Vagina (tissue), 2 donors: ENCODE measurements at places on chromosomes 7 and 10. TPM values are rescaled to one million over a fixed set of nuclear protein-coding genes. Genes with fewer than 3 reads are reported as not detected.

DNA sequence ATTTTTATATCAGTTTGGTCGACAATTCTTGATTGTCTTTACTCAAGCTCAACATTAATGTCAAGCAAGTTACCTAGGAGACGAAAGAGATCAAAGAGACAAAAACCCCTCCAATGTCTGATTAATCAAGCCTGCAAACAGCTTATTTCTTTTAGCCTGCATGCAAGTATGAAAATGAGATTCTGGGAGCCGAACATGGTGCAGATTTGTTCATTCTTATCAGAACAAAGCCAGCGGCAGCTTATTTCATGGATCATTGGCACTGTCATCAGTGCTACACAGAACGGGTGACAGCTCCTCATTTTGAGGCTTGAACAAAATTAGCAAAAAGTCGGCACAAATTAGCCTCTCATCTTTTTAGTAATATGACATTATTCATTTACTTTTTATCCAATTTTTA, 26.5 kb downstream of the FAM204A start:
- H3K27ac ChIP-seq = no peak overlapping the region
- no peak overlapping the region for H3K4me3 ChIP-seq
- DNase-seq = no peak
- H3K27me3 ChIP-seq = no peaks in the 10 kb centered on the region

- no peaks in the 10 kb centered on the region for H3K4me1 ChIP-seq
- no peak for DNase-seq
- no peak overlapping the region for H3K4me3 ChIP-seq
These were observed 216.1 kb downstream of the TWIST1 start for GRCh38 chr7:18901351-18901750.

GRCh38 chr7:584122-584465, 64.4 kb upstream of the PDGFA start:
- no peak overlapping the region for H3K27ac ChIP-seq
- no peaks in the 10 kb centered on the region for H3K36me3 ChIP-seq
- no peak overlapping the region for H3K4me3 ChIP-seq
- DNase-seq = no peak
- H3K4me1 ChIP-seq = no peaks in the 10 kb centered on the region

Gene WNT2
- not detected for total RNA-seq

GRCh38 chr7:127578036-127578684, 7.2 kb downstream of the GCC1 start:
- peaks cover 23% of the 10 kb centered on the region for H3K36me3 ChIP-seq
- H3K4me3 ChIP-seq = no peak overlapping the region
- no peak overlapping the region for H3K27ac ChIP-seq
- H3K27me3 ChIP-seq = no peaks in the 10 kb centered on the region
- DNase-seq = no peak

- no peak overlapping the region for H3K4me3 ChIP-seq
- H3K27me3 ChIP-seq = no peaks in the 10 kb centered on the region
- no peaks in the 10 kb centered on the region for H3K36me3 ChIP-seq
These were observed 50.1 kb upstream of the INPP5A start for GRCh38 chr10:132487241-132488135.

Gene CNPY1
- not detected for total RNA-seq

DNA sequence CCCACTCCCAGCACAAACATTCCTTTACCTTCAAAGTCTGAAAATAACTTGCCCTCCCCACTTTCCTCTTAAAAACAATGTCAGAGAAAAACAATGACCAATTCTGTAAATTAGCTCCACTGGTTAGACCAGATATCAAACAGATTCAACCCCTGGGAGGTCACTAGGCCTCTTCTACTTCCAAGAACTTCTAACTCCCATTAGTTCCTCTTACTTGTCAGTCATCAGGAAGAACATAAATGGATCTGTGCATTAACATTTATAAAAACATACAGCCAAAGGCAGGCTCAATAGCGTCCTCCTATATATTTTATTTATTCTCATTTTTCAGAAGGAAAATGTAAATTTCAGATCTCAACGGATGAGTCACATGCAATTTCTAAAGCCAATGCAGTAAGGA, 2.2 kb downstream of the ELAPOR2 start:
- peaks cover 11% of the 10 kb centered on the region for H3K4me1 ChIP-seq
- DNase-seq = no peak
- no peak overlapping the region for H3K4me3 ChIP-seq

GRCh38 chr10:74117738-74118137, 32.9 kb downstream of the AP3M1 start:
- H3K27me3 ChIP-seq = no peaks in the 10 kb centered on the region
- H3K36me3 ChIP-seq = peaks cover 59% of the 10 kb centered on the region
- no peak for DNase-seq
- no peak overlapping the region for H3K27ac ChIP-seq

GRCh38 chr10:103763374-103764202, 91.8 kb downstream of the SH3PXD2A start:
- H3K27ac ChIP-seq = no peak overlapping the region
- H3K4me3 ChIP-seq = no peak overlapping the region
- no peak for DNase-seq
- H3K27me3 ChIP-seq = no peaks in the 10 kb centered on the region

DNA sequence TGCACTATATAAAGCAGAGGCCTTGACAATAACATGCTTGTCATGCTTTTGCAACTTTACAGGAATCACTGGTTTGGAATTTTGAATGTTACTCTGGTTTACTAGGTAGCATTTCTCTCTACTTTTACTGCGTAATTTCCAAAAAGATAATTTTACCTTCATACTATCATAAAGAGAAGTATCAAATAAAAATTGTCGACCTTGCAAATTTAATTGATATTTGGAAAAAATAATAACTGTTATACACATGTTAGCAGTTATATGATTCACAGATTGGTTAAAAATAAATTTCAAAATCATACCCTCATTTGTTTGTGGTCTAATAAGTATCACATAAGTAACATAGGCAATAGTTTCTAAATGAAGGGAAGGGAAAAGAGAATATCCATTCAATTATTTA, 228.5 kb upstream of the CACNA2D1 start:
- no peaks in the 10 kb centered on the region for H3K36me3 ChIP-seq
- no peak overlapping the region for H3K4me3 ChIP-seq
- H3K27me3 ChIP-seq = no peaks in the 10 kb centered on the region

Gene ZNF727
- 5.4 TPM for total RNA-seq

DNA sequence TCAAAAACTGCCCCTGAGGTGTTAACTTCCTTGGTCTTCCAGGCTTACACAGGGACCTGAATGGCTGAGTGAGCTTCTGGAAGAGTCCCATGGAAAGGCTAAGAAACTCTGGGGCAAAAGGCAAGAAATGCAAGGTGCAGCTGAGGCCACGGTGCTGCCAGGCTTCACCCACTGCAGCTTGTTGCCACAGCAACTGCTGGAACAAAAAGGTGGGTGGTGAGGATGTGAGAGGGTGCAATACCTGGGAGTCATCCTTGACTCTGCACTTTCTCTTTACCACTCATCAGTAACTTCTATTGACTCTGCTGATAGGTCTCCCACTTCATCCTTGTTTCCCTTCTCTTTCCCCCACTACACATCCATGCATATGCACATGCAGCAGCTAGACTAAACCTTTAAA, 258.6 kb downstream of the BMPER start:
- H3K36me3 ChIP-seq = no peaks in the 10 kb centered on the region
- no peak overlapping the region for H3K27ac ChIP-seq
- H3K4me1 ChIP-seq = no peaks in the 10 kb centered on the region
- no peak overlapping the region for H3K4me3 ChIP-seq
- no peaks in the 10 kb centered on the region for H3K27me3 ChIP-seq

Gene HOXA5
- 6.1 TPM for total RNA-seq

DNA sequence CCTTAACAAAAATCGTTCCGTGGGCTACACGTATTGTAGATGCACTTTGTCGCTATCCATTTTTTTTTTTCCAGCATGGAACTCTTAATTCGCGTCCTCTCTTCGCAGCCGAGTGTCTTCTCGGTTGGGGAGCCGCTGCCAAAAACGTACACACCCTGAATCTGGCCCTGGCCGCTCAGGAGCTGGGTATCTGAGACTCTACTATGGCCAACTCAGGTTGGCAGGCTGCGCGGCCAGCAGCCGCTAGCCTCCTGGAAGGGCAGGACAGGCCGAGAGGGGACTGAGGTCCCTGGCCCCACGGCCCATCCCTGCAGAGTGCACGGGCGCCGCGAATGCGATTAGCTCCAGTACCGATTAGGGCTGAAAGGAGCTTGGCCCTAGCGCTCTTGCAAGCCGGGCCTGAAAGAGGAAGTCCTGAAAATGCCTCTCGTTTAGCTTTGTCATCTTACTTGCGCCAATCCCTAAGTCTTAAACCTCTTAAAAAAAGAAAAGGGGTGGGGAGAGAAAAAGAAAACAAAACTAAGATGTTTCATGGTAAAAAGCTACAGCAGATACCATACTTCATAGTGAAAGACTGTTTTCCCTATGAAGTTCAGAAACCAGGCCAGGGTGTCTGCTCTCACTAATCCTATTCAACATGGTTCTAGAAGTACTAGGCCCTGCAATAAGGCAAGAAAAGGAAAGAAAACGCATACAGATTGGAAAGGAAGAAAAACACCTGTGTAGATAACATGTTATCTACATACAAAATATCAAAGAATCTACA, 113.2 kb upstream of the RHEB start:
- no peak for DNase-seq
- peaks cover 24% of the 10 kb centered on the region for H3K4me1 ChIP-seq
- no peaks in the 10 kb centered on the region for H3K36me3 ChIP-seq
- H3K4me3 ChIP-seq = peak overlapping the region; percentile 84

Gene AKR1C4
- total RNA-seq = not detected

Gene SPDYE5
- not detected for total RNA-seq

Gene A1CF
- not detected for total RNA-seq

- H3K4me1 ChIP-seq = no peaks in the 10 kb centered on the region
- no peak for DNase-seq
- H3K27me3 ChIP-seq = no peaks in the 10 kb centered on the region
- no peak overlapping the region for H3K27ac ChIP-seq
These were observed 50.6 kb upstream of the CYP2C18 start for GRCh38 chr10:94632954-94633353.

DNA sequence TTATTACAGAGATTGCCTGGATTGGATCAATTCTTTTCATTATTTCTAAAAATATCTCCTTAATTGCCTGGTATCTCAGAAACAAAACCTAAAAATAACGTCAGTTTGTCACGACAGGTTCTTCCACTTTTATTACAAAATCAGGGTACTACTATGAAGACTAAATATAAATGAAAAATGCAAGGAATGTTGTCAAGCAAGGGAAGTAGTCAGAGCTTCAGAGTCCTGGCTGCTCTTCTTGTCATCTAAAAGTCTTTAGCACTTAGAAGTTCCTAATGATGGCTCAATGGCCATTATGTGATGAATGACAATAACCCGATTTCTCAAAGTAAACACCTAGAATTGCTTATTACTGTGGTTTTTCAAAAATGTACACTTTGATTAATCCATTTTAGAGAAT, 192.2 kb downstream of the SEMA3A start:
- DNase-seq = no peak
- no peak overlapping the region for H3K27ac ChIP-seq
- no peaks in the 10 kb centered on the region for H3K36me3 ChIP-seq
- no peaks in the 10 kb centered on the region for H3K27me3 ChIP-seq
- no peaks in the 10 kb centered on the region for H3K4me1 ChIP-seq
- no peak overlapping the region for H3K4me3 ChIP-seq

- no peaks in the 10 kb centered on the region for H3K27me3 ChIP-seq
- DNase-seq = no peak
- no peak overlapping the region for H3K27ac ChIP-seq
These were observed 5.7 kb upstream of the GDI2 start for GRCh38 chr10:5818894-5819293.
